ENCODE measurements at places on chromosomes 1 and 21. TPM values are rescaled to one million over a fixed set of nuclear protein-coding genes. Genes with fewer than 3 reads are reported as not detected.

DNA sequence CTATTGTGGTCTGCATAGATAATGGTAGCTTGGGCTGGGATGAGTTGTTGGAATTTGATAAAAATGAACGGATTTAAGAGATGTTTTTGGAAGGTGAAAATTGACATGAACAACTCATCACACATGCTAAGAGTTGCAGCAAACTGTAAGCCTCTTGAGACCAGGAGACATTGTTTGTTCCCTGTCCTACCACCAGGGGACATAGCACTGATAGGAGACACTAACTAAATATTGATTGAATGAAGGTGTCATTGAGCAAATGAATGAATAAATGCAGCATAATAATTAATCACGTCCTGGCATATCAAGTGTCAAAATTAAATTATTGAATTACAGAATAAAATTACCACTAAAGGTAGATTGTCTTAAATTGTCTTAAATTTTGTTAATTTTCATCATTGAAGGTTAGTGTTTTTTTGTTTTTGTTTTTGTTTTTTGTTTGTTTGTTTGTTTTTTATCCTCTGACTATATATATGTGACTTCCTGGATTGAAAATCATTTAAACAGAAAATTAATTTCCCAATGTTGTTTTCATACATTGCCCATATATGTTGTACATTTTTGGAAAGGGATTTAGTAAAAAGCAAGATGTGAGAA, 285.3 kb upstream of the C1orf105 start:
- no peak for DNase-seq

Gene COL8A2
- 0.09 TPM for total RNA-seq

Gene LRRC3
- 10.1 TPM for total RNA-seq

Gene RIIAD1
- not detected for total RNA-seq

- no peak for DNase-seq
These were observed 911 bp downstream of the LMO4 start for GRCh38 chr1:87329526-87330056.

DNA sequence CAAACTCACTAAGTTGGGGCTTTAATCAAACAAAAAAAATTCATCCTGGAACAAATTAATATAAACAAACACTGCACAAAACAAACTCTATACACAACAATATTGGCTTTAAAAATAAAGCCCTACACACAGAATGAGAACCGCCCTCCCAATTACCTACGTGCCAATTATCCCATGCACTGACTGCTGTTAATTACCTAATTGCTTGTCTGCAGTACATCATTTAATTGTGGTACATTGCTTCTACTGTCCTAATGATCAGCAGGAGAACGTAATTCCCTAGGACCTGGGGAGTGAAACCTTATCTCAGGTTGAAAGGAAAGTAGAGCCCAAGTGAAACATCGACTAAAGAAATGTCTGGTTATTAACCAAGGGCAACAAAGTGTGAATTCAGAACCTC, 364.5 kb downstream of the KCNH1 start:
- DNase-seq, result no peak

- DNase-seq, result no peak
These were observed 102.2 kb upstream of the GADD45A start for GRCh38 chr1:67582625-67583461.

DNA sequence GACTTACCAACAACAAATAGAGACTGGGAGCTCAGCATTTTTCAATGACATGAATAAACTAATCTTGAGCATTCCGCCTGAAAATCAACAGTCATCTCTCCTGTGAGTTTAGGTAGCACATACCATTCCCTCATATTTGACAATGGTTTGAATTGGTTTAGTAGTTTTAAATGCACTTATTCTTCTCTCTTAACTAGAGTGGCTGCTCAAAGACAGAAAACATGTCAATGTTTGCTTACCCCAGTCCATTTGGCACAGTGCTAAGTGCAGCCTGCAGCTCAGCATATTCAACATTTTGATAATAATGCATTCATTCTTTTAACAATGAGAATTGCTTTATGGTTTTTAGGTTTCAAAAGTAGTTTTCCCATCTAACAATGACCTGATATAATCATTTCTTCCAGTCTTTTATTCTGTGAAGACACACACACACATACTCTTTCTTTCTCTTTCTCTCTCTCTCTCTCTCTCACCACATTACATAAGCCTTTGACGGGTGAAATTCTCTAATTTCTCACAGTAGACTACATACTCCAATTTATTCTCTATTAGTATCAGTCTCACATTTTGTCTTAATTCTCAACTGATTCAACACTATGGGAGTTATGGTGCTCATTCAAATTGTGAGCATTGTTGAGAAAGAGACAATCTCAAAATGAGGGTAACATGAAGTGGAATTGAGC, 432.3 kb downstream of the LRRIQ3 start:
- DNase-seq, result no peak

- no peak for DNase-seq
These were observed 98.0 kb upstream of the C1orf105 start for GRCh38 chr1:172322219-172323061.

- DNase-seq, result no peak
These were observed 1.5 kb downstream of the MXRA8 start for GRCh38 chr1:1356796-1357401.

Gene KCNH1
- 0.21 TPM for total RNA-seq

Gene ATP6V1G3
- not detected for total RNA-seq
